AG10803 (cell line): ENCODE measurements at places on chromosomes 11 and 22.

- no peak for DNase-seq
Measured at GRCh38 chr11:69436041-69436982, 45.2 kb upstream of the LINC01488 start.

- DNase-seq = peak; percentile 24
Measured at GRCh38 chr11:62832336-62833234, at the start of gene TEX54. TEX54 (minus strand) TSS chr11:62832841.

GRCh38 chr11:418343-419247, 3.8 kb upstream of the SIGIRR start:
- no peak for DNase-seq

DNA sequence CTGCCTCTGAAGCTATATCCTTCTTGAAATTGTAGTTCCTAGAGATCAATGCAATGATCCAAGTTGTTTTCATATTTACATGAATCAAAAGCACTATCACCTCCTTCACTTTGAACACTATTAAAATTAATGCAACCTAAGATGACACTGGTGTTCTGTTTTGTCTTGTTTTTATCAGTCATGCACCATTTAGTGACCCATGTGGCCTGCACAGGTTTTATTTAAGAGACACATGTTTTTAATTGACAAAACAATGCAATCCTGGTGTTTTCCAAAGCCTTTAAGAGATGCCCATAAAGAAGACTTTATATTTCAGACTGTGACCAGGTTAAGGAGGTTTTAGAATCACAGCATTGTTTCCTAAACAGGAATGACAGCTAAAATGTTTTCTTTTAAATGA, 177.5 kb downstream of the FAM181B start:
- DNase-seq = no peak

- peak; percentile 30 for DNase-seq
Measured at GRCh38 chr22:19750507-19751490, 9.8 kb upstream of the TBX1 start.

GRCh38 chr11:130781931-130782330, 134.3 kb downstream of the SNX19 start:
- DNase-seq = peak; percentile 73

DNA sequence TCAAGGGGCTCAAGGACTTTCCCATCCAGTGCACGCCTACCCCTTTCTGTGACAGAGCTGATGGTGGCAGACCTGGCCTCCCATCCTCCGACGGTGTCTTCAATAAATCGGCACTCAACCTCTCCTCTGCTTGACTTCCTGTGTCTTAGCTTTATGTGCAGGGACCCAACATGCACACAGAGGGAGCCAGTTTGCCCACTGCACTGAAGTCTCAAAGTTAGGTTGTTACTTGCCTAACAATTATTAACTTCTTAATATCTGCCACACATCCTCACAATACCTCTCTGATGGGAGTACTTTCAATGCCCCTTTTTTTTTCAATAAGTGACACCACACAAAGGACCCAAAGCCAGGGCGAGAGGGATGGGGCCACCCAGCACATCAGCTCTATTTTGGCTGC, 3.6 kb downstream of the IZUMO1R start:
- DNase-seq = no peak

DNA sequence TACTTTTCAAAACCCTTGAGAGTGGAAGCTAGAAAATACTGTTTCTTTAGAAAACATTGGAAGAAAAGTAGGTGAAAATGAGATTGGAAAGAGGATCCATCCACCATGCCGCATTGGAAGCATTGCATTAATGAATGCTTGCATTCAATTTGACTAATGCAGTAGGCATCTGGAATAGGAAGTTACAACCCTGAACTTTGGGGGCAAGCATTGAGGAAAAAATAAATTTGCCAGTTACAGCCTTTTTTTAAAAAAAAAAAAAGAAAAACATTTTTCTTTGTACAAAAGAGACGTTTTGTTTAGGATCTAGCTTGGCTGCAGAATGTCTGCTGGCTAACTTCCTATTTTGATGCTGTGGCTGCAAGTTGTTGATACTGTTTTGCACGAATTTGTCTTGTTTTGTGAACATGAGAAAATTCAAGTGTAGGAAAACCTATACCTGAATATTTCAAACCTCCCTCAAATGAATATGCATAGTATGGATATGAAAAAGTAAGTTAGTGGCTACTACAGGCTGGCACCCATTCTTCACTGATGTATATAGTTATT, 28.1 kb downstream of the RTN3 start:
- DNase-seq = no peak

DNA sequence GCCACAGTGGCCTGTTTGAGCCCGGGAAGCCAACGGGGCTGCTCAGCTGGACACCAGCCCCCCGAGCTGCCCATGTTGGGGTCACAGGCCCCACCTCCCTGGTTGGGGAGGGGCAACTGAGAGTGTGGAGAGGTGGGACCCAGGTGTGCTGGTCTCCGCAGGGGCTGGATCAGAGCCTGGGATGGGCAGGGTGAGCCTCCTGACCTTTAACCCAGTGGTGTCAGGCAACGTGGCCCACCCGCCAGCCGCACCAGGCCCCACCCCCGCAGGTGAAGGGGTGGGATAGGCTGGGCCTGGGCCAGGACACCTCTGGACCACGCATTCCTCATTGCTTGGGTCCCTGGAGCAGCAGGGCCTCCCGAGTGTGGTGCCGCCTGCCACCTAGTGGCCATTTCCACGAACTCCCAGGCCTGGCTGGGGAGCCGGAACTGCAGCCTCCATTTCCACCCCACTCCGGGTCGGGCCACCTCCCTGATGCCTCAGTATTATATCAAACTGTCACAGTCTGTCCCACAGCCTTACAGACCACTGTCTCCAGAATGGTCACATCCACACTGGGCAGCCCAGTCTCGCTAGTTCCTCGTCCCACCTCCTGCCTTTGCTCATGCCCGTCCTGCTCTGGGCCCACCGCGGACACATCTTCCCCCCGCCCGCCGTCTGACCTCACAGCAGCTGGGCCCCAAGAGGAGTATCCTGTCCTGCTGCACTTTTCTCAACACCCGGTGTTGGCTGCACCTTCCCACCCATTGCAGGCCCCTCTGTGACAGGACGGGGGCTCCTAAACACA, 13.3 kb upstream of the PPP6R3 start:
- DNase-seq = peak; percentile 53

DNA sequence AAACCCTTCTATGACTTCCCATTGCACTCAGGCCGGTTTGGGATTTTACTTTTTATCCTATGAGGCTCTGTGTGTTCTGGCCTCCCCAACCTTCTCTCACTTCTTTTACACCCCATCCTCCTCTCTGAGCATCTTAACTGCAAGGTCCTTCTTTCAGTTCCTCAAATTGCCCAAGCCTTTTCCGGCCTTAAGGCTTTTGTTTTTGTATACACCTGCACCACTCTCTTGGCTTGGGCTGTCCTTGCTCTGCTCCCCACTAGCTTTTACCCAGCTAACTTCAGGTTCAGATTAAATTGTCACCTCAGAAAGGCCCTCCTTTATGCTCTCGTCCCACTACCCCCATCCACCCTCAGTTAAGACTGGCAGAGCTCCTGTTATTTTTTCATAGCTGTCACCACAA, 55.5 kb downstream of the FAM83F start:
- DNase-seq = no peak

- no peak for DNase-seq
Measured at GRCh38 chr11:1049431-1049891, 12.9 kb upstream of the MUC6 start.

- peak; percentile 78 for DNase-seq
Measured at GRCh38 chr22:35601743-35602615, 15.2 kb downstream of the MB start.

DNA sequence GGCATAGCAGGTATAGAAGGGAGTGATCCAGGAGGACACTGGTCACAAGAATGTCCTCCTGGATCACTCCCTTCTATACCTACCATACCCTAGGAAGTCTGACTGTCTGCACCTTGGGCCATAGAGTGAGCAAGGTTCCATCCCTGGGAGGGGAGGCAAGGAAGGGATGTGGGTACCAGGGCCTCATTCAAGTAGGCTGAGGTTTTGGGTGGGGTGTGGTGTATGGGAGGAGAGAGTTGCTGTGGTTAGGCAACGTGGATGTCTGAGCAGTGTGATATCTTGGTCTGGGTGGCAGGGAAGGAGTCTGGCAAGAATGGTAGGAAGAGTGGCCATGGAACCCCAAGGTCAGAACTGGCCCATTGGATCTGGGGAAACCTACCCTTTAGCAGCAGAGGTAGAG, 13.2 kb downstream of the PPFIBP2 start:
- DNase-seq = no peak

- DNase-seq = peak; percentile 32
Measured at GRCh38 chr11:22703040-22703439, 36.6 kb downstream of the GAS2 start.

GRCh38 chr11:92329646-92330045, 105.0 kb downstream of the FAT3 start:
- DNase-seq = peak; percentile 81

GRCh38 chr22:20750461-20751184, 23.3 kb upstream of the SERPIND1 start:
- DNase-seq = peak; percentile 83

GRCh38 chr22:42688241-42689211, 32.1 kb downstream of the A4GALT start:
- peak; percentile 92 for DNase-seq

- DNase-seq = peak; percentile 25
Measured at GRCh38 chr11:107732689-107733051, 20.8 kb upstream of the SLN start.

GRCh38 chr11:105229761-105230160, 90.2 kb upstream of the CARD18 start:
- no peak for DNase-seq

DNA sequence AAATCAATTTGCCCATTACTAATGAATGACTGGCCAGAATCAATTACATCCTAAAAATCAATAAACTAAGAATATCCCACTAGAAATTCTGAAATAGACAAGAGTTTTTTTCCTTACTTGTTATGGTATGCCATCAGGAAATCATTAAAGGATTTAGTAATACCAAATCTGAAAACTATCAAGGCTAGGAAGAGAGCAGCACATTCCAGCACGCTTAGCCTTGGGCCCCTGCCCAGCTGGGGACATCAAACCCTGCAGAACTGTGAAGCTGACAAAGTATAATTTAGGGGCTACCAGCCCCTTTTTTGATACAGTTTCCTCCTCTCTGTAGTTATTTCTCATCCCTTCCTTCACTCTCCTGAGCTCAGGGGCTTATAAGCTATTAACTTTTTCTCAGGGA, 247.8 kb upstream of the ZC3H12C start:
- DNase-seq = peak; percentile 86

- DNase-seq = no peak
Measured at GRCh38 chr11:119844808-119845207, 115.8 kb upstream of the NECTIN1 start.

DNA sequence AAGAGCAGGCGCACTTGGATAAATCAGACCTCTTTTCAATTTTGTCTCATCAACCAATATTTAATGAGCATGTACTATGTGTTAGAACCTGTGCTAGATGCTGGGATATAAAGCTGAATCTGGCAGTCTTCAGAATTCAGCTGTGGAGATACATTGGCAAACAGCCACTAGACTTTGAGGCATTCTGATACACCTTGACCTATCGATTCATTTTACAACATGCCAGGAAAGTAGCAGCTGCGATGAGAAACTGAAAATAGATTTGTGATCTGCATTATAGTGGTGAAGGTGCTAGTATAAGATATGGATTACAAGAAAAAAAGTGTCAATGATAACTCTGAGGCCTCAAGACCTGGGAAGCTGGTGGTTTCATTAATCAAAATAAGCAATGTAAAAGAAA, 1338.1 kb upstream of the TENM4 start:
- no peak for DNase-seq
